ENCODE measurements at places on chromosomes 11 and 22.
A peak's percentile ranks its signal among the peaks of the same experiment; 100 is the strongest.

- no peak for ATAC-seq
Observed at GRCh38 chr11:69259096-69259495, 34.9 kb upstream of the MYEOV start.

- peak; percentile 34 for ATAC-seq
Observed at GRCh38 chr22:45208993-45209838, 31.5 kb downstream of the KIAA0930 start.

DNA sequence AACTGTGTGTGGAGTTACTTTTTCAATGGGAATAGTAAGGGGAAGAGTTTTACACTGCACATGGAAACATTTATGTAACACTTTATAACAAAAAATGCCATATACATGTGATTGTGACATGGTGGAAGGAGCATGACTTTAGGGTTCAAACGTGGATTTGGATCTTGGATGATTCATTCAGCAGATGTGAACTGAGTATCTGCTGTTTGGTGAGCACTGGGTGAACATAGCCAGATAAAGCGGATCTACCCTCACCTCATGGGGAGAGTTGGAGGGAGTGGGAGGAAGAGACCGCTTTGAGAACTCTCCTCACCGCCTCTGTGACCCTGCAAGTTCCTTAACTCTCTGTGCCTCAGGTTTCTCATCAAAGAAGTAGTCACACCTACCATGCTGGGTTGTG lies 3.1 kb downstream of the NAA40 start:
- ATAC-seq: no peak

- peak; percentile 9 for ATAC-seq
Observed at GRCh38 chr11:65429724-65430405, 7.3 kb downstream of the NEAT1 start.

GRCh38 chr22:38570779-38571364 lies 889 bp upstream of the DMC1 start:
- peak; percentile 57 for ATAC-seq

DNA sequence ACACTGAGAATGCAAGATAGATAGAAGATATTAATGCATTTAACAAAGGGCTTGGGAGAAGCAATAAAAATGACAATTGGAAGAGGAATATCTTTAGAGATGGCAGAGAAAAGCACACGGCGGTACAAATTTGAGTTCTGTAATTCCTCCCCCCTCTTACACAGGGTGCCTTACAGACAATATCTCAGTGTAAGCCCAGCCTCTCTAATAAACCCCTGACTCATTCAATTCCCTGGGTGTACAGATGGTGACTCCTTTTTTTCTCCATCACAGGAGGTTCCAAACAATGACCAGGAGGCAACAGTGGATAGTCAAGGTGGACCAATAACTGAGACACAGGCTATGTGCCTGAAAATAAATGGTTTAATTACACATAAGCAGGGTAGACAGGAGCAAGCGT lies 598.6 kb downstream of the OPCML start:
- no peak for ATAC-seq

GRCh38 chr22:37663521-37664140 lies 5.1 kb downstream of the PDXP start:
- no peak for ATAC-seq

DNA sequence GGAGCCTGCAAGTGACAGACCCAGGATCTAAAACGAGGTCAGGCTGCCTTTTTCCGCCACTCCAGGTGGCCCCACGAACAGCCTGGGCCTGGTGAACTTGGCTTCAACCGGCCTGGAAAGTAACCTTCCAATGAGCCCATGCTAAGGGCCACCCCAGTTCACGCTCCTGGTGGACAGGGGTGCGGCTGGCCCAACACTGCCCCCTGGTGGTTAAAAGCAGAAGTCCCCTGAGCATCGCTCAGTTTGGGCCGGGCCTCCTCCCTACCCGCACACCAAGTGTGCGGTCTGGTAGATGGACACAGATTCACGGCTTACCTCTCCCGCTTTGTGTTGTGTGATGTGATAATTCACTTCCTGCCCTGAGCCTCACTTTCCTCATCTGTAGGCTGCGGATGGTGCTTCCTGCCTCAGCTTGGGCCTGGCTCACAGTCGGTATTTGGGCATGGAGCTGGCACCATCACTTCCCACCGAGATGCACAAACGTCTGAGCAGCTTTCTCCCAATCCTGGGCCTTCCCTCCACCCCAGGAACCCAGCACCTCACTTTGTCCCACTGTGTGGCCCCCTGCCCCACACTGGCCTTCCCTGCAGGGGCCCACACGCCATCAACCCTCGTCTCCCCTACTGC lies 13.7 kb upstream of the SEC14L3 start:
- ATAC-seq: peak; percentile 99

DNA sequence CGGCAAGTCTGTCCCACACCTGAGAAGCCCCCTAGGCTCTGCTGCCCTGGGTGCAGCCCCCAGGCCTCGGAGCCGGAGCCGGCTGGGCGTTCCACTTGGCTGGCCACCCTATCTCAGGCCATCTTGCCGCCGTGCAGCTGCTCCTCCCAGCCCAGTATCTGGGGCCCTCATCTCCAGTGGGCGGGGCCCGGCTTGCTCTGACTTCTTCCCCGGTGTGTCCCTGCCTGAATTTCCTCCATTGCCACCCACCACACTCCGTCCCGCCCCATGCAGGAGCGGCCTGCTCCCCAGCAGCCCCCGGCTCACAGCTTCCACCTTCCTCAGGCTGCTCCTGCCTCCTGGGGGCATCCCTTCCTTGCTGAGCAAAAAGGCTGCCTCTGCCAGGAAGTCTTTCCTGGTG lies 46.6 kb downstream of the WNT7B start:
- no peak for ATAC-seq

GRCh38 chr22:44332946-44333345 lies 20.2 kb upstream of the SHISAL1 start:
- ATAC-seq: no peak

DNA sequence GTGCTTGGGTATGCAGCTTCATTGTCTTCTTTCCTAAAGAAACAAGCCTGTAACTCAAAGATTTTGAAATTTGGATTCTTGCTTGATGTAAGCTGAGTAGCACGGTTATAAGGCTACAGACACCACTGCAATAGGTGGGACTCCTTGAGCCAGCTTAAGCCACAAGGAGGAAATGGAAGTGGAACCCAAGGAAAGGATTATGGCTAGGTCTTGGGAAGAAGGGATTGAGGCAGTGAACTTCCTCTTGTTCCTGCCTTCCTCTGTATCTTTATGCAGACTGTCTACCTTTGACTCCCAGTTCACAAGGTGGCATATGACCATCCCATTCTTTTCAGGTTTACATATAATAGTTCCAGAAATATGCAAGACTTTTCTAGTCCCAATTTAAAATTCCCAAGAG lies 72.3 kb downstream of the BDNF start:
- no peak for ATAC-seq

GRCh38 chr11:113365895-113366294 lies 21.7 kb upstream of the ANKK1 start:
- ATAC-seq: no peak

- peak; percentile 47 for ATAC-seq
Observed at GRCh38 chr11:76885390-76886097, 24.8 kb downstream of the ACER3 start.

- ATAC-seq: no peak
Observed at GRCh38 chr11:33005175-33005574, 10.5 kb upstream of the DEPDC7 start.

GRCh38 chr11:113243696-113244095 lies 70.7 kb upstream of the TTC12 start:
- ATAC-seq: no peak

DNA sequence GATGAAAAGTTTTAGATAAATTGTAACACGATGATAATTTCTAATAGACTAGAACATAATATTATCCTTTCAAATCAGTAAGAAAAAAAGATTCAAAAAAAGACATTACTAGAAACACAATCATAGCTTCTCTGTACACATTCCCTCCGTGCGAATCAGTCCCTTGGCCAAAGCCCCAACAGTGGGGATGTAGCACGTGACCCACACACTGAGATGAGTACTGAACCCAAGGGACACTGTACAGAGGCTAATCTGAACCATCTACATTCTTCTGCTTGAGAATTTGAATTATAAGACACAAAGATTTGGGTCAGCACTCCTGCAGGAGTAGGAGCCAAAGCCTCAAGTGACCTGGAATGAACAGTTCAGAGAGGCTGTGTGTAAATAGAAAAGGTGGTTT lies 353.7 kb downstream of the INSC start:
- ATAC-seq: no peak

GRCh38 chr11:30489511-30489910 lies 96.6 kb downstream of the MPPED2 start:
- no peak for ATAC-seq

- no peak for ATAC-seq
Observed at GRCh38 chr22:37940698-37941376, 12.6 kb downstream of the C22orf23 start.

DNA sequence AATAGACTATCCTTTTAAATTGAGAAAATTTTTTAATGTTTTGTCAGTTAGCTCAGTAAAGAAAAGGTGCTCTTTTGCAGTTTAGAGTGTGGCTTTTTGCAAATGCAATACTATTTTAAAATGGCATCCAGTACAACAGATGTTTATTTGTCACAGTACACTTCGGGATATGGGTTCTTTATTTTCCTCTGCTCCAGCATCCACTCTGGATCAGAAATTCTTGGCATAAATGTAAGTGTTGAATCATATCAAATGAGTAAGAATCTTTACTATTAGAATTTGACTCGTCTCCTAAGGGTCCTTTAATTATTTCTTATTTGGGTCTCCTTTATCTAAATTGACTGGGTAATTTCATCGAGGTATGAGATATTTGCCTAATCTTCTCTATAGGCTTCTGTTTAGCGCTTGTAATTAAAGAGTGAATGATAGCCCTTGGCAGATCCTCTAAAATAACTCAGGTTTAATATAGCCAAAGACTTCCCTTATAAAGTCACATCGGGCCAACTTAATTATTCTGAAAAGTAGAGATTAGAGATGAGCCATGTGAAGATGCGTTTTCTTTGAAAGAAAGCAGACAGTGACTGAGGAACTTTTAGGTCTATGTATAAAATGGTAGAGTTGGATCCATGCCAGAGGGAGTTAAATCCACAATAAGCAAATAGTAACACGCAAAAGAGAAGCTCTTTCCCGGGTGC lies 132.7 kb downstream of the CASP12 start:
- ATAC-seq: no peak

DNA sequence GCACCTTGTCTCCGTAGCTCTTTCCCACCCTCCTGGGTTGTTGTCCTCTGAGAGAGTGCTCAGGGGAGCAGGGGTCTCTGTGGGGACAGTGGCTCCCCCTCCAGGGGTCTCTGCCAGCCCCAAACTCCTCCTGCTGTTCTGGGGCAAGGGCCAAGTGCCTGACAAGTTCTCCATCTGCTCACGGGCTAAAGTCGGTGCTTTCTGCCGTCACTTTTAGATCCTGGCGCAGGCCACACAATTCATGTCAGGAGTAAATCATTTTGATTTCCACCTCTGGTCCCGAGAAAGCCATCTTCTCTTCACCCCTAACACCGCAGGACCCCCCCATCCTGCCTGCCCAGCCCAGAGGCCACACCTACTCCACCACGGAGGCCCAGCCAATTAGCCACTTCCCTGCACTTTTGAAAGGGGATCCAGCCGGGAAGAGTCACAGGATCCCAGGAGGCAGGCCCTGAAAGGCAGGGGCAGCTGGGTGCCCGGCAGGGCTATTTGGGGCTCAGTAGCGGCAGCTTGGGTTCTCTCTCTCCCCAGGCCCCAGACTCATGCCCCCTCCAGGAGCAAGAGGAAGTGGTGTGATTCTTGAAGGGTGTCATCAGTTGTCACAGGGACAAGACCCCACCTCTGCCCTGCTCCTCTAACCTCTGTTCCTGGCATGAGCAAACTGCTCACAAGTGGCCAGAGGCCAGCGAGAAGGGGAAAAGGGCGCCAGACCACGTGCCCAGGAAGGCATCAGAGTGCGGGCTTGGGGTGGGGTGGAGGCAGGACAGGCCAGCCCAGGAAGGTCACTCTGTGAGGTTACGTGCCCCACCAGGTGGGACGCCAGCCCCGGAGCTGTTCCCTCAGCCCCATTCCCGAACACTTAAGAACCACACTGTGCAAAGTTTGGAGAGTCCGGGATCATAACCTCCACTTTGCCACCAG lies 1.3 kb downstream of the MACROD1 start:
- ATAC-seq: 0 out of 3 replicates have a peak, but pooled peaks have one; percentile 1

GRCh38 chr11:112537846-112538330 lies 277.2 kb upstream of the PLET1 start:
- no peak for ATAC-seq

DNA sequence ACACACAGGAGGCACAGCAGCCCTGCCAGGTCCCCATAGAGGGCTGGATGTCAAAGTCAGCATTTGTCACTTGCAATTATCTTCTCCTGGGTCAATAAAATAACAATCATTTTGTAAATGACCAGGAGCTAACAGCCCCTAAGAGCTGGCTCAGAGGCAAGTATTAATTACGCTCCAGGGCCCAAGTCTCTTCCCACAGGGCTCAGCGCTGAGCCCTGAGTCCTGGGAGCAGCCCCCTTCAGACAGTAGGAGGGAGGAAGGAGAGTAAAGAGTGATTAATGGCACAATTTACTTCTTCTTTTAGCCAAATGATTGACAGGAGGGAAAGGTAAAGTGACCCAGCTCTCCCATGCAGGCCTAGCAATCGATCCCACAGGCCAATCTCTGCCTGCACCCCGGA lies 99.0 kb upstream of the DRD2 start:
- no peak for ATAC-seq

- ATAC-seq: peak; percentile 76
Observed at GRCh38 chr11:11841116-11841722, 553 bp upstream of the USP47 start.
